ENCODE measurements at places on chromosomes 1 and 21. TPM values are rescaled to one million over a fixed set of nuclear protein-coding genes. Genes with fewer than 3 reads are reported as not detected.

LRRC39 gene
- total RNA-seq: 3.2 TPM

LAMB3 gene
- 1.4 TPM for total RNA-seq

TOMM20 gene
- 59.5 TPM for total RNA-seq

C1orf185 gene
- not detected for total RNA-seq

DNA sequence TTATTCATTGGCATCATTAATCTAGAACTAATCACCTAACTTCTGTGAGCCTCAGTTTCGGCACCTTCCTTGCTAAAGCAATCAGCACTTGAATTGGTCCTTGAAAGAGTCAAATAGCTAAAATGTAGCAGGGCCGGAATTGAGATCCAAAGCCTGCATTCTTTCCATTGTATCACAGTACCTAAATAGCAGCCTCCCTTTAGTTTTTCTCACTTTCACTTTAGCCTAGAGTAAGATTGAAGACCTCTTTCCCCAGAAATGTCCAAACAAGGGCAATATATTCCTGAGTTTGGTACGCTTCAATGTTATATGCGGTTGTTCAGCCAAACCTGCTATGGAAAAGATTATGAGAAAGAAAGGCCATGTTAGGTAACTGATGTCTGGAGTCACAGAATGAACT, 121.9 kb upstream of the BMP8A start:
- no peak for DNase-seq

GRCh38 chr1:201593200-201593921, 54.4 kb downstream of the NAV1 start:
- no peak for DNase-seq

DNA sequence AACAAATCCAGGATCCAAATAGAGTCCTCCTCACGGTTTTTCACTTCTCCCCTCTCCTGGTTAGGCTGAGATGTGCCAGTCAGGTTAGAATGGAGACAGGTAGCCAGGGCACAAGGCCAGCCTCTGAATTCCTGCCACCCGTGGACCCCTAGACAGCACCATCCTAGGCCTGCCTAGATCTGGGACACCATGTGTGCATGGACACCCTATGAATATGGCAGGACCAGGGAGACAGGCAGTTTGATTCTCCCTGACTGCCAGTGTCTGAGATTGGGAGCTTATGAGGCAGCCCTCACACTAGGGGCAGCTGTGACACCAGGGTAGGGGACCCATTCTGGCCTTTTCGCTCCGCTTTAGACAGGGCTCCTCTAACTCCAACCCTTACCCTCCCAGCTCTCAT, 7.5 kb downstream of the AVPR1B start:
- no peak for DNase-seq

- DNase-seq: peak; percentile 17
Observed at GRCh38 chr1:71047635-71048607, at the start of gene PTGER3. Gene PTGER3, minus strand, starts transcription at chr1:71047816. Its CDS starts 239 bp downstream, at chr1:71047577.

GRCh38 chr1:9653210-9653490, 1.6 kb downstream of the PIK3CD start:
- no peak for DNase-seq

DNA sequence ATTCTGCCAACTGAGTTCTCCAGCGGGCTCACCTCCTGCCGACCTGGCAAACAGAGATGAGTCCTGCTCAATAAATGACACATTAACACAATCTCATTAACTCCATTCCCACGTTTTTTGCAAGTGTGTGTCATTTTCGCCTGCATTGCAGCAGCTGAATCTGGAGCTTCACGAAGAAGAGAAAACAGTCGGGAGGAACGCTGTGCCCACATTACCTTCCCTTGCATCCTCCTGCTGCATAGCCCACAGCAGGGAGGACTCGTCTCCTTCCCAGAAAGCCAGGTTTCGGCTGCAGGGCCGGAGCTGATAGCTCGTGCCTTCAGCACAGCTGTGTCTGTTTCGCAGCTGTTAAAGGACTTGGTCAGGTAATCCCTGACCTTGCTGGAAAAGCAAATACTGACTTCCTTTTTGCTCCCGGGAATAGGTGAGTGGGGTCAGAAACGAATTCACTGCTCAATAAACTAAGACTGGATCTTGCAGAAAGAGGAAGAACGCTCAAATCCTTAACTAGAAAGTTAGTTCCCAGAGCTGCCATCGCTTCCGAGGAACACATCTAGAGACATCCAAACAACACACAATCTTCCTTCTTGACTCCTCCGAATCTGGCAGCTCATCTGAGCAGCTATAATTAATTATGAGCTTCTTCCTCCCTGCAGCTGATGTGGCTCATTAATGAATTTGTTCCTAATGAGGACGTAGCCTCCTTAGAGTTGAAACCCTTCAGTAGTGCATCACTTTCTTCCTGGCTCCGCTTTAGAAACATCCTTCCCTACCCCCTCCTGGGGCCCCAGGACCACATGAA, 33.0 kb downstream of the KANK4 start:
- DNase-seq: no peak

GLUL gene
- total RNA-seq: 134 TPM

GRCh38 chr1:61808968-61809367, 66.7 kb downstream of the PATJ start:
- no peak for DNase-seq

CYP2J2 gene
- total RNA-seq: 0.21 TPM

DNA sequence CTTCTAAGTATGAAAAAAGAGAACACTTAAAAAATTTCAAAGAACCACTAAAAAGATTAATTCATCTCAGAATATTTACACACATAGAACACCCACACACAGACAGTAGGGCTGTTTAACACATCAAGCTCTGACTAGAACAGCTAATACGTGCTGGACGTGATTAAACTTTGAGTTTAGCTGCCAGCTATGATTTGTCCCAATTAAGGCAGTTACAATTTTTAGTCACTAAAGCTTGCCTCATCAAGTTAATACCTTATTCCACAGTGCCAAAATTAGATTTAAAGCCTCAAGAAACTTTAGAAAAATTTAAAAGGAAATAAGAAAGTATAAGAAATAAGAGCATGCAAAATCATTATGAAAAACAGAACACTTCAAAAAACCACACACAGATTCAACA, 18.9 kb downstream of the SLC16A1 start:
- no peak for DNase-seq

DNA sequence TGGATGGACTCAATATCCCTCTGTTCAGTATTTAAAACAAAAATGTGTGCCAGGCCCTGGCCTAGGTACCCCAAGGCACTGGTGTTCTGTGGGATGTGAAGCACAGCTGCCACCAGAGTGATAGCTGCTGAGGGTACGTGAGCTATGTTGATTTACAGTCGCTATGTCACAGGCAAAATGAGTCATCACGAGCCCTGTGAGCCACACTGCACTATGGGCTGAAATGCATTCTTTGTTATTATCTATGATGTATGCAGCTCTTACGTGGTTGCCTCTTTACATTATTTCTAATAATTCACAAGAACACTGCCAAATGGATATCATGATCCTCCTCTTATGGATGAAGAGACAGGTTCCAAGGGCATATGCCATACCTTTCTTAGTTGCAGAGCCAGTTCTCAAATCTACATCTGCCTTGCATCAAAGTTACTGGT, 2.1 kb downstream of the TEX38 start:
- no peak for DNase-seq

GRCh38 chr1:3717715-3718601, 34.3 kb upstream of the CCDC27 start:
- DNase-seq: no peak

DNA sequence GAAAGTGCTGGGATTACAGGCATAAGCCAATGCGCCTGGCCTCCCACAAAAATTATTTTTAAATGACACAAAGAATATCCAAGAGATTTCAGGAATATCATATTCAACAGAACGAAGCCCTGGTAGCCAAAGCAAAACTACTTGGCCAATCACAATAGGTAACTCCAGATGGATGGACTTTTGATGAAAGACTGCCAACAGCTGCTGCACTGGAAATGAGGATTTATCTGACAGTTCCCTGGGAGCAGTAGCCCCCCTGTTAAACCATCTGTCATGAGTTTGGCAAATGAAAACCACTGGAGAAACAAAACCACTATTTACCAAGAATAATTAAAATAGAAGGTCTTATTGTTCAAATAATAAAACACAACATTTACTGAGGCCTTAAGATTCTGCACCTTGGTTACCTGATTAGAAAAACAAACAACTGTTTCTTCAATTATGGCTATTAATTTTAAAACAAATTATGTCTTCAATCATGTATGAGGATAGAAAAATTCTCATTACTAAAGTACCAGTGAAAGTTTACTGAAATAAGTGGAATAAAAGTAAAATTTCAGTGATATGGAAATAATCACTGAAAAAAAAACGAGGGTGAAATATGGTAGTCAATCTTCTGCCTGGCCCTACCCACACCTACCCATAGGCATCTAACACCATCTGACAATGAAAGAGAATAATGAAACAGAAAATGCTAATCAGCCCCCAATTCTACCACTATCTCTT, 34.3 kb upstream of the PSMG1 start:
- no peak for DNase-seq

- no peak for DNase-seq
Observed at GRCh38 chr1:229716704-229717103, 90.7 kb downstream of the URB2 start.

- DNase-seq: no peak
Observed at GRCh38 chr1:87760654-87761053, 432.0 kb downstream of the LMO4 start.

DNA sequence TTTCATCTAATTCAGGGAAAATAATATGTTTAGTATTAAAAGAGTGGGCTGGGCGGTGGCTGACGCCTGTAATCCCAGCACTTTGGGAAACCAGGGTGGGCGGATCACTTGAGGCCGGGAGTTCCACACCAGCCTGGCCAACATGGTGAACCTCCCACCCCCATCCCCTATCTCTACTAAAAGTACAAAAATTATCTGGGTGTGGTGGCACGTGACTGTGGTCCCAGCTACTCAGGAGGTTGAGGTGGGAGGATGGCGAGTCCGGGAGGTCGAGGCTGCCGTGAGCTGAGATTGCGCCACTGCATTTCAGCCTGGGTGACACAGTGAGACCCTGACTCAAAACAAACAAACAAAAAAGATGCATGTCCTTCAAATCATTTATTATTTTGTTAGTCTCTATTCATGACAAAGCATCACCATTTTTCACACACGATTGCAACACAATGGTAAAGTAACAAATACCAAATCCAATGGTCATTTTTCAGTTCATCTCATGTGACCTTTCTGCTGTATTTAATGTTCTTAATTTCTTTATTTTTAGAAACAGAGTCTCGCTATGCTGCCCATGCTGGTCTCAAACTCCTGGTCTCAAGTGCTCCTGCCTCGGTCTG, 1.0 kb downstream of the MSH4 start:
- no peak for DNase-seq

GRCh38 chr1:114080511-114081436, 72.9 kb downstream of the SYT6 start:
- no peak for DNase-seq

DESI2 gene
- 30.5 TPM for total RNA-seq

GRCh38 chr1:159185121-159185520, 13.7 kb downstream of the CADM3 start:
- DNase-seq: no peak

GRCh38 chr1:234734412-234734835, 124.4 kb upstream of the IRF2BP2 start:
- DNase-seq: no peak

- no peak for DNase-seq
Observed at GRCh38 chr1:37096523-37096922, 62.2 kb upstream of the GRIK3 start.
